ENCODE measurements at places on chromosomes 3 and 15.

DNA sequence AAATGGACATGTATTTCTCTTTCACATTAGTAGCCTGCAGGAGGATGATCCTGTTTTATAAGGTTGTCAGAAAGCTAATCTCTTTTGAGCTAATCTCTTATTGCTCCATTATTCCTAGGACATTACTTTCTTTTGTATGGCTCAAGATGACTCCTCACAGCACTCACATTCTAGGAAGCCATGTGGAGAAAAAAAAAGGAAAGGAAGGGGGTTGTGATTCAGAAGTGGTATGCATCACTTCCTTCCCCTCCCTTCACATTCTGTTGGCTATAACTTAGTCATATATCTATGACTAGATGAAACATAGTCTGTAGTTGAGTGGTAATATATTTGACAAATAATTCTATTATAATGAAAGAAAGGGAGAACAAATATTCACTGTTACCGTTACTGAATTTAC is 168.8 kb upstream of the TTC14 start:
- no peak for DNase-seq

GRCh38 chr15:52150871-52151270 is 38.3 kb upstream of the BCL2L10 start:
- DNase-seq = no peak

DNA sequence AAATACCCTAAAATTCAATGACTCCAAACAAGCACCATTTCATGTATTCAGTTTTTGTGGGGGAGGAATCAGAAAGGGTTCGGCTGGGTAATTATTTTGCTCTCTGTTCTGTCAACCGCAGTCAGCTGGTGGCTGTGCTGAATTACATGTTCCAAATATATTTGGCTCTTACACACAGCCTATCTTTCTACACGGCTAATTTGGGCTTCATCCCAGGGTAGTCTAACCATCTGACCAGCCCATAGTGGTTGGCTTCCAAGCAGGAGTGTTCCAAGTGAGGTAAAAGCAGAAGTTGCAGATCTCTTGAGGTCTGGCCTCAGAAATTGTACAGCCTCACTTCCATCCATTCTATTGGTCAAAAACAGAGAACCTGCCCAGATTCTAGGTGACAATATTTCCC is 760.8 kb upstream of the SEMA6D start:
- no peak for DNase-seq

DNA sequence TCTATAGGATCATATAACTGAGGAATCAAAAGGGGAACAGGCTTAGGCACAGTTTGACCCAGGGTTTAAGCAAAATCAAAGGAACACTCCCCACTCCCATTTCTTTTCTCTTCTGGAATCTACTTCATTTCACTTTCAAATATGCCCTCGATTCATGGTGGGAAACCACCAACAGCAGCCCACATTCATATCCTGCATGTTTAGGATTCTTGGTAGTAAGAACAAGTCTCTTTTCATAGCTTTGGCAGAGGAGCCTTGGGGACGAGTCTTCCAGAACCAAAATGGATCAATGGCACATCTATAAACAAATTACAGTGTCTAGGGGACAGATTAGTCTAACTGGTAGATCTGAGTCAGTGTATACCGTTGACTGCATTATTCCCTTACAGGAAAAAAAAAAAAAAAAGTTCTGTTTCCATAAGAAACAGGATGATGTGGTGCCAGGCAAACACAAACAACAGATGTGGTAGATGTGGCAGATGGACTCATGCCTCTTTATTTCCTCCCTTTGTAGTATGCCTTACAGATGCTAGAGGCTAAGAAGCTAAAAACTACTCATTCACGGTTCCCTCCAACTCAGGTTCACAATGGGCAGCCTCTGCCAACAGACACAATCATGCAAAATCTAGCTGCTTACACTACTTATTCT is 578.3 kb upstream of the ADAMTS9 start:
- no peak for DNase-seq

DNA sequence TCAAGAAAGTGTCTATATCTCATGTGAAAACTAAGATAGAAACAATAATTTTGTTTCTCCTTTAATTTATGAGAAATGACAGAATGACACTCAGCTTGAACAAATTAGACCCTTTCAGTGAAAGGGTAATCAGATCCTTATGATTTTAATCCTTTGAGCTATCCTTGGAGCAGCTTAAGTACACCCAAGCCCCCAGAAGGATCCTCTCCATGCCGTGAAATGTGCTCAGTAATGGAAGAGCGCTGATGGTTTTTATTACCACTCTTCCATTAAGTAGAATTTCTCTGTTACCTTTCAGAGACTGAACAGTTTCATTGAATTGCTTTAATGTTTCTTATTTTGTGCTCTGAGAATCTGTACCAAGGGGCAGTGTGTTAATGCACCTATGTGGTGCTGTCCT is 54.3 kb downstream of the HMG20A start:
- no peak for DNase-seq

- DNase-seq = no peak
These were observed 18.7 kb upstream of the RAD54L2 start for GRCh38 chr3:51519848-51520247.

GRCh38 chr3:135090020-135090717 is 295.1 kb downstream of the EPHB1 start:
- no peak for DNase-seq

DNA sequence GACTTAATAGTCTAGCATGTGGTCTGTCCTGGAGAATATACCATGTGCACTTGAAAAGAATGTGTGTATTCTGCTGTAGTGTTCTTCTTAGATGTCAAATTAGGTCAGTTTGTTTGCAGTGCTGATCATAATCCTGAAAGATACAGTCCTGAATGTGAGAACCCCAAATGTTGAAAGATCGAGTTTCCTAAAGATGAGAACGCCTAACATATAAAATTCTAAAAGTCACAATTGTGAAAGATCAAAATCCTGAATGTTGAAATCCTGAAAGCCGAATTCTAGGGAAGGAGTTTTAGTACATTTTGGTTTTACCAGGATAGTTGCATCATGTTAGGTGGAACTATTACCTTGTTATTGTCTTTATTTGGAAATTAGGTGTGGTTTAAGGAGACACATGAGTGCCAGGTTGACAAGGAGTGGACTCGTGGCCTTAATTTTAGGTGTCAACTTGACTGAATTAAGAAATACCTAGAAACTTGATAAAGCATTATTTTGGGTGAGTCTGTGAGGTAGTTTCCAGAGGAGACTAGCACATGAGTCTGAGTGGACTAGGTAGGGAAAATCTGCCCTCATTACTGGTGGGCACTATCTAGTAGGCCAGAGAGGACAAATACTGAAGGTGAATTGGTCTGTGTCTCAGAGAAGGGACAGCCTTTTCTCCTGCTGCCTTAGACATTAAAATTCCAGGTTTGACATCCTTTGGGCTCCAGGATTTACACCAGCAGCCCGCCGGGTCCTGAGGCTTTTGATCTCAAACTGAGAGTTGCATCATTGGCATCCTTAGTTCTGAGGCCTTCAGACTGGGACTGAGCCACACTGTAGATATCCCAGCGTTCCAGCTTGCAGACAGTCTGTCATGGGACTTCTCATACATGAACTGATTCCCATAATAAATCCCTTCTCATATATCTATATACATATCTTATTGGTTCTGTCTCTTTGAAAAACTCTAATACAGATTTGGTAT is 77.1 kb downstream of the LRRC28 start:
- peak; percentile 71 for DNase-seq
